Panc1 (cell line): ENCODE measurements at places on chromosomes 2 and 18.

DNA sequence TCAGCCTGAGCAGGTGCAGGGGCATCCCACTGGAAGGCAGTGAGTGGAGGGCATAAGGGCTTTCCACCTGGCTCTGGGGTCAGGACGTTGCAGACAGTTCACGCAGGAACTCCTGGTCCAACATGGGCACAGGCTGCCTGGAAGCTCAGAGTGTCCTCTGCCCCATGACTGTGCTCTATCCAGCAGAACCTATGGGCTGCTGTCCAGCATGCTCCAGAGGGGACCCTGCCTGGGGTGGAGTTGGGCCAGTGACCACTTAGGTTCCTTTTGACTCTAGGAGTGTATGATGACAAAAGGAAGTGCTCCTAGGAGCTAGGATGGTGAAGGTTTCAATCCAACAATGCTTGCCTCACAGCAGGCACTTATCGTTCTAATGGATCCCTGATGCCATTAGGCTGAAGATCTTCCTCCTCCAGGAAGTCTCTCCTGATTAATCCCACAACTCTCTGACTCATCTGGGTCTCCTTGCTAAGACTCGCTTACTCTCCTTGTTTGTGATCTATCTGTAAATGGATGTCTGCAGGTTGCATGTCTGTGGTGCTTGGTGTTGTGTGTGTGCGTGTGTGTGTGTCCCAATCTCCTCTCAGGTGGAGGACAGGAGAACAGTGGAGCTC, 224.0 kb downstream of the CELF4 start:
- H3K27ac ChIP-seq: no peak overlapping the region
- H3K27me3 ChIP-seq: no peaks in the 10 kb centered on the region; the same call in 1 of the 2 replicates
- DNase-seq: no peak
- no peak overlapping the region for H3K4me3 ChIP-seq
- H3K4me1 ChIP-seq: no peaks in the 10 kb centered on the region

DNA sequence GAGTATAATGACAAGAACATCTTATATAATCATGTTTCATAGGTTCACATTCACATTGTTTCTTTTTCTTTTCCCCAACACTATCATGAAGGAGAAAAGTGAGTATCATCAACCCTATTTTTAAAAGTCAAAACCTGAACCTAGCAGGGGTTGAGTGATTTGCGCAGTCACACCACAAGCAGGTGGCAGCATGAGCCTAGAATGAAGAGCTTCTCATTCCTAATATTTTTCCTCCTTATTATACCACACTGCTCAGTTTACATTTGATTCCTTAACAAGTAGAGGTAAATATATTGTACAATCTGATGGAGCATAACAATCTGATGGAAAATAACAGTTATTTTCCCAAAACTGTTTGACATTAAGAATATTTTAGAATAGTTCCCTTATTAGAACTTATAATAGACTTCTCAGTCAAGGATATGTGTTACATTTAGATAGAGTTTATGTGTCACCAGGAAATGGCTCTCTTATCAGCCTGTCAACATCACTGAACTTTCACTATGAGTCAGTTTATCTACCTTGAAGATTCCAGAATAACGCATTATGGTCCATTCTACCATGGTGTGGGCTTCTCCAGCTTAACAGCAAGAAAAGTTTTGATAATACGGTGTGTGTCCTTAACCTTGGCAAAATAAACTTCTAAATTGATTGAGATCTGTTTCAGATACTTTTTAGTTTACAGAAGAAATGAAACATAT, 119.5 kb downstream of the NEB start:
- H3K27ac ChIP-seq: no peak overlapping the region

GRCh38 chr18:7305416-7305815, 74.5 kb downstream of the LRRC30 start:
- no peak overlapping the region for H3K4me3 ChIP-seq
- no peaks in the 10 kb centered on the region for H3K4me1 ChIP-seq
- no peaks in the 10 kb centered on the region for H3K27me3 ChIP-seq
- no peak for DNase-seq
- H3K36me3 ChIP-seq: no peaks in the 10 kb centered on the region

DNA sequence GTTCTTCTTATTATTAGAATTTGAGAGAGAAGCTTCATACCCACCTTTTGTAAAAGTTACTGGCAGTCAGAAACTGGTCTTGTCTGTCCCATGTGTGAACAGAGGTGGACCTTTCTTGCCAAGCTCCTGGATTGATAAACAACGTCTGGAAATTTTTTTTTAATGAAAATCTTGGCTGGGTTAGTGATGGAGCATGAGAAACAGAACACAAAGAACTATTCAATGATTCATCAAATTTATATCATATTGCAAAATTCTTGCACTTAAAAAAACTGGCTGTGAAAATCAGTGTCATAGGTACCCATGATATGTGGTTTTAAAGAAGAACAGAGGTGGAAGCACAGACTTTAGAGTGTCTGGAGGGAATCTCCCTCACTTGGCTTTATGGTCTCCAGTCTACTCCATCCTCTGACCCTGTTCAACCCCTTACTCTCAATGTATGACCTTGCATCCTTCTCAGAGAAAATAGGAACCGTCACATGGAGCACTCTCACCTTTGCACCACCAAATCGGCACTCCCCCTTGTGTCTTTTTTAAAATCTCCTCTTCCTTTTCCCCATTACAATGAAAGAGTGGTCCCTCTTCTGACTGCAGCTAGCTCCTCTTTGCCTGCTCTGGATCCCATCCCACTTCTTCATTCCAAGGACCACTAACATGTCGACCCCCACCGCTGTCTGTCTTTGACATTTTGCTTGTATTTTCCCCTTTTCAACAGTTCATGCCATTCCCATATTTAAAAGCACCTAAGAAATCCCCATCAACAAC, 58.2 kb downstream of the COPS8 start:
- H3K27ac ChIP-seq: no peak overlapping the region
- no peaks in the 10 kb centered on the region for H3K4me1 ChIP-seq
- no peak for DNase-seq
- H3K4me3 ChIP-seq: no peak overlapping the region
- no peaks in the 10 kb centered on the region for H3K36me3 ChIP-seq
- no peaks in the 10 kb centered on the region for H3K27me3 ChIP-seq

DNA sequence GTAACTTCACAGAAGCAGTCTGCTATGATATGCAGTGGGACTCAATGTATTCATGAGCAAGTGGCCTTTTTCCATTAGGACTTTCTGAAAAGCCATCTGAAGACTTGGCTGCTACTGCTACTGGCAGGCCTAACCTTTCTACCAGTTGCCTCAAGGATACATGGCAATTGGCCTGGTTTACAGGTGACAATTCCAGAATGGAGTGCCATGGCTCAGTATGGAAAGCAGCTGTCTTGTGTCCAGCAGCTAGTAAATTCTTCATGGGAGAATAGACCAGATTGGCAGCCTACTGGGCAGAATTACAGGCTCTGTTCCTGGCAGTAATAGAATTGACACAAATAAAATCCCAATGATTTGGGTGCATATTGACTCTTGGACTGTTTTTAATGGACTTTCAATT, 12.6 kb upstream of the TMX3 start:
- no peaks in the 10 kb centered on the region for H3K36me3 ChIP-seq
- H3K4me1 ChIP-seq: no peaks in the 10 kb centered on the region
- H3K27me3 ChIP-seq: no peaks in the 10 kb centered on the region
- DNase-seq: no peak
- H3K4me3 ChIP-seq: no peak overlapping the region
- H3K27ac ChIP-seq: no peak overlapping the region

DNA sequence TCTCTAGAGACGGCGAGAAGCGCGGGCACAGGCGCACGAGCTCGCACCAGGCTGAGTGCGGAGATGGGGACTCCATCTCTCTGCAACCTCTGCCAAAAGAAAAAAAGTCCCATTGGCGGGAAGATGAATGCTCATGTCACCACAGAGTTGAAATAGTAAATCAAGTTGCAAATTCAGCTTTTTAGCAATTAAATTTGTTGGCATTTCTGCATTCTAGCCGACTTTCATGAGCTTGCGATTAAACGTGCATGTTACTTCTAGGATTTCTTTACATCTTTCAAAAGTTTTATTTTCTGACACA, 588 bp downstream of the CHAC2 start:
- H3K4me1 ChIP-seq: peaks cover 12% of the 10 kb centered on the region
- H3K4me3 ChIP-seq: peak overlapping the region; percentile 82

DNA sequence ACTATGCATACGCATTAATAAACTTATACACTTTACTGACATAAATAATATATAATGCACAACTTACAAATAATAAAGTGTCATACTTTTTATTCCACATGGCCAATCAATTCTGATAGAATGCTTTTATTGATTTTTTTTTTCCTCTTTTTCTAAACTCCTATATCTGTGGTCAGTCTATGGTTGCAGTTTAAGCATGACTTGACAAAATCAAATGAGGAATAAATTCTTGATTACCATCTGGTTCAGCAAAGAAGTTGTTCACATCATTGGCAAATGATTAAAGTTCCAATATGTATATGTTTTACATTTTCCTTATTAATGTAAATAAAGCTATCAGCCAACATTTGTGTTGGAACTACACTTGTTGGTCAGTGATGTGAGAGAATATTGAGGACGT, 83.5 kb downstream of the EML6 start:
- no peaks in the 10 kb centered on the region for H3K4me1 ChIP-seq
- H3K36me3 ChIP-seq: no peaks in the 10 kb centered on the region
- no peak overlapping the region for H3K4me3 ChIP-seq

DNA sequence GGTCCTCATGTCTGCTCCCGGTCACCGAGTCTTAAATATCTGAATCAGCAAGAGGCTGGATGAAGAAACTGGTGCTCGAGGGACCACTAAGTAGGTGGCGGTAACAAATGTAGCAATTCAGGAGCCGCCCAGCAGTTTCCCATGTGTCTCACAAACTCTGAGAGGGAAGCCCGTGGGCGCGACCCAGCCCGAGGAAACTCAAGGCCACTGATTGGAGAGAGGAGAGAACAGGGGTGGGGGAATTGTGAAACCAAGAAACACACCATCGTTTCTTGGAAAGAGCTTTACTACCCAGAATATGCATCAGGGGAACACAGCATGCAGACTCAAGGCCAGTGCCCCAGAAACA, 10.8 kb downstream of the MLPH start:
- no peaks in the 10 kb centered on the region for H3K36me3 ChIP-seq
- peaks cover 28% of the 10 kb centered on the region for H3K4me1 ChIP-seq
- H3K27ac ChIP-seq: no peak overlapping the region
- H3K4me3 ChIP-seq: no peak overlapping the region
- no peaks in the 10 kb centered on the region for H3K27me3 ChIP-seq
- no peak for DNase-seq

GRCh38 chr2:149587220-149587949, at the start of gene MMADHC:
MMADHC (minus strand) TSS chr2:149587775; CDS start chr2:149587097, 678 bp downstream.
- no peaks in the 10 kb centered on the region for H3K27me3 ChIP-seq
- DNase-seq: peak; percentile 82
- peaks cover 8% of the 10 kb centered on the region; the same call in 1 of the 2 replicates for H3K4me1 ChIP-seq
- peak within 1 kb of the TSS; percentile 98 for H3K4me3 ChIP-seq
- peak within 1 kb of the TSS; percentile 99 for H3K27ac ChIP-seq

- H3K36me3 ChIP-seq: no peaks in the 10 kb centered on the region; the same call in 1 of the 2 replicates
- no peaks in the 10 kb centered on the region for H3K27me3 ChIP-seq
- DNase-seq: no peak
- peak overlapping the region; percentile 64 for H3K4me3 ChIP-seq
Measured at GRCh38 chr2:73985308-73986084, 786 bp downstream of the TET3 start.

DNA sequence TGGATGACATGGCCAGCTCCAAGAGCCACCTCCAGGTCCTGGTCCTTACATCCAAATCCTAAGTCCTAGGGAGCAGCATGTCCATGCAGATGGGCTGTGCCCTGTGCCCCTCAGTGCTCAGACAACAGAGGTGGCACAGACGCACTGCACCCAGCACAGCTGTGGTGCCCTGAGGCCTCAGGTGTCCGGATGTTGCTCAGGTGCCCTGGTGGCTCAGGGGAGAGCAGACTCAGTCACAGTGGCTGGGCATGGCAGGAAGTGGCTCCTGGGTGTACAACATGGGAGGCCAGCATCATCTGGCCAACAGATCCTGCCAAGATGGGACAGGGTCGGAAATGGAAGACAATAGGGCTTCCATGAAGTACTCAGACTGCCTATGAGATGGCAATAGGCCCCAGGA, 50.1 kb downstream of the TIMM21 start:
- DNase-seq: no peak
- H3K4me1 ChIP-seq: no peaks in the 10 kb centered on the region
- H3K27me3 ChIP-seq: no peaks in the 10 kb centered on the region
- H3K27ac ChIP-seq: no peak overlapping the region

DNA sequence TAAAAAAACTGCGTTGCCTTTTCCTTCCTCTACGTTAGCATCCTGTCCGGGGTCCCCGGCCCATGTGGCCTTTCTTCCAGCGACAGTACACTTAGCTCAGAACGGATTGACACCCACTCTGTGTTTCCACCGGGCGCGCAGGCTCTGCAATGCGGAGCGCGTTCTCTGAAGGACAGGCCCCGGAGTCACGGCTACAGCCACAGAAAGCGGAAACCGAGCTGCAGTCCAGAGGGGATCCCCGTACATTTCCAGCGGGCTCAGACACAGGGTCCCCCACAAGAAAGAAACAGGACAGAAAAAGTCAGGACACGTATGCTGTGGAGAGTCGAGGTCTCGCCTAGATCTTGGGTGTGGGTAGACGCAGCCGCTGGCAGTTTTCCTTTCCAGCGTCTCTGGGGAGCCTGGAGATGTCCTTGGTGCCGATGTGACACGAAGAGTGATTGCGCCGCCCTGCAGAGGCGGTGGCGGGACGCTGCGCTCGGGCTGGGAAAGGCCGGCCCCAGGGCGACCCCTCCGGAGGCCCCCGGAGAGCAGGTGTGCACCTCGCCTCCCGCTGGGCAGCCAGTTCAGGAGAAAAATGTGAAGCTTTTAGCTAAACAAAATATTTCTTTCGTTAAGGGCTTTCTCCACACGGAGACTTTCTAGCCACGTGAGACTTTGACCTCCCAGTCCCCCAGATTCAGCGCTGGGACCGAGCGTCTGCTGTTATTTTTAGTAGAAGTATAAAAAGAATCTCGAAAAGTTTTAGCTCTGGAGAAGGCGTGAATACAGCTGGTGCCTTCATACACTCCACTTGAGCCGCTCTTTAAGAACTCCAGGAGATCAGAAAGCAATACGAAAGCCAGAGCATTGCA, 1.3 kb upstream of the ACKR3 start:
- no peak for DNase-seq
- H3K4me3 ChIP-seq: no peak overlapping the region
- peaks cover 9% of the 10 kb centered on the region for H3K4me1 ChIP-seq
- H3K27me3 ChIP-seq: peaks cover 45% of the 10 kb centered on the region

- peaks cover 93% of the 10 kb centered on the region for H3K4me1 ChIP-seq
- peak; percentile 93 for DNase-seq
- peak overlapping the region; percentile 26 for H3K4me3 ChIP-seq
Measured at GRCh38 chr2:46306330-46306751, 9.1 kb downstream of the EPAS1 start.

GRCh38 chr2:45344502-45344901, 266.6 kb downstream of the SRBD1 start:
- no peak for DNase-seq
- no peaks in the 10 kb centered on the region for H3K4me1 ChIP-seq
- no peaks in the 10 kb centered on the region; the same call in 1 of the 2 replicates for H3K36me3 ChIP-seq
- H3K4me3 ChIP-seq: no peak overlapping the region

GRCh38 chr2:120690521-120690920, 45.1 kb upstream of the GLI2 start:
- DNase-seq: no peak
- no peaks in the 10 kb centered on the region for H3K36me3 ChIP-seq
- no peaks in the 10 kb centered on the region for H3K4me1 ChIP-seq
- peaks cover 2% of the 10 kb centered on the region; the same call in 1 of the 2 replicates for H3K27me3 ChIP-seq
- H3K4me3 ChIP-seq: no peak overlapping the region

- H3K36me3 ChIP-seq: no peaks in the 10 kb centered on the region
- peaks cover 7% of the 10 kb centered on the region for H3K27me3 ChIP-seq
- no peak overlapping the region for H3K27ac ChIP-seq
Measured at GRCh38 chr2:88110830-88111229, 17.0 kb downstream of the FABP1 start.

GRCh38 chr2:219331560-219332213, 857 bp downstream of the RESP18 start:
- H3K4me1 ChIP-seq: no peaks in the 10 kb centered on the region
- H3K36me3 ChIP-seq: no peaks in the 10 kb centered on the region
- no peak for DNase-seq
- H3K27me3 ChIP-seq: 0 out of 2 replicates have a peak, but pooled peaks cover 4% of the 10 kb centered on the region
